ENCODE measurements at places on chromosomes 3 and 15.

GRCh38 chr3:153679714-153680113, 441.5 kb upstream of the ARHGEF26 start:
- no peak for DNase-seq

DNA sequence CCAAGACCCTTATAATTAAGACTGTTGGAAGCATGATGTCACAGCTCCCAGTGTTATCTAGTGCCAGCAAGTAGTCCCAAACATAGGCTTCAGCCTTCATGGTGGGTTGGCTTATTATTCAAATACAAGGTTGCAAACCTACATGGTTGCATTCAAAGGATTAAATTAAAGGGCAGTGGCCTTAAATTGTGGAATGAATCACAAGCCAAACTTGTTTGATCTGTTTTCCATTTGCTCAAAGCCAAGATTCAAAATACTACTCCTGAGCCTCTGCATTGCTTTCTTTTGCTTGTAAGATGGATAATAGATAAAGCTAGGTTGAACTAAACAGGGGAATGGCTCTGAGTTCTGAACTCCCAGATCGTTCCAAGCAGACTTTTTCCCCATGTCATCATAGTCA, 52.4 kb upstream of the GNB4 start:
- no peak for DNase-seq

GRCh38 chr3:9390265-9390888, 7.0 kb upstream of the SETD5 start:
- DNase-seq = no peak

- no peak for DNase-seq
Measured at GRCh38 chr3:159855599-159856346, 132.9 kb upstream of the IL12A start.

- no peak for DNase-seq
Measured at GRCh38 chr3:126258670-126259069, 78.3 kb upstream of the ALDH1L1 start.

DNA sequence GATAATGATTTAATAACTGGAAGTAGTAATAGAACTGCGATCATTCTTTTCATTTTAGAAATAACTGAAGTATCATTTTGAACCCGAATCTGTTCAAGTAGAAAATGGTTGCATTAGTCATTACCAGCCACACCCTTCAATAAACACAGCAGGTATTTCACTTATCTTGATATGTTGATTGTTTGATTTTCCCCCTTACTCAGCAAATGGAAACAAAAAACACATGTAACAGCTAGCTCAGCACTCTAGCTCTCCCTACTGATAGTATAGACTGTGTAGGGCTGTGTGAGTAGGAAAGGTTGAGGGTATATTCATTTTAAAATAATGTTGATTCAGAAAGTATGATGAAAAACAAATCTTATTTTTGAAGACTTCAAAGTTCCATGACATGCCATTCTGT, 1.1 kb upstream of the GPR149 start:
- DNase-seq = no peak

DNA sequence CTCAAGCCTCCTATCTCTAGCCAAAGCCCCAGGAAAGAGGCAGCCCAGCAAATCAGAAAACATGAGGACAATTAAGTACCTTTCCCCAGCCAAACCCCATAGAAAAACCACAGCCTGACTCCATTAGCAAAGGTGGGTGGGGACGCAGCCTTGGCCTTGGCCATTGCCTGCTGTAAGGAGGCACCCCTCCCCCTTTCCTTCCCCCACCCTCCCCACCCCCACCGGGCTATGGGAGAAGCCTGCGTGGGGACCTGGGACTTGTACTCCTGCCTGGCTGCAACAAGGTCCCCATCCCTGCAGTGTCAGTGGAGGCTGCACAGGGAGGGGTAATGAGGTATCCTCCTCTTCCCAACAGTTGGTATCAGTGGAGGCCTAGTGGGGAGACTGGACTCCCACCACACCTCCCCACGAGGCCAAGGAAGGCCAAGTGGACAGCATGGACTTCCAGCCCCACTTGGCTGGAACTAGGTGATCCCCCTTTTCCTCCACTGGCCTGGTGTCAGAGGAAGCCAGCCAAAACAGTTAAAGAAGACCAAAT, 20.5 kb downstream of the PRR23E start:
- DNase-seq = peak; percentile 57

DNA sequence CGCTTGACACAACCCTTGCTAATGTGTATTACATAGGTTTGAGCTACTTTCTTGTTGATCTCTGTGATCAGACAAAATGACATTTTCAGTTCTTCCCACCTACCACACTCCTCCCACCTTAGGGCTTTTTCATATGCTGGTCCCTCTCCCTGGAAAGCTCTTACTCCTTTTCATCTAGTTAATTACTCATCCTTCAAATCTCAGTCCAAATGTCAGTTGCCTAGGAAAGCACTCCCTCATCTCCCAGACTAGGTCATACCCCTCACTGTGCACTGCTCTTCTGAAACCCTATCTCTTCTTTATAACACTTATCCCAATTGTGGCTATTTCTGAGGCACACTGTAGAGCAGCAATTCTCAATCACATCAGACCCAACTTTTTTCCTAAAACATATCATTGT, 7.3 kb downstream of the ZNF106 start:
- no peak for DNase-seq

DNA sequence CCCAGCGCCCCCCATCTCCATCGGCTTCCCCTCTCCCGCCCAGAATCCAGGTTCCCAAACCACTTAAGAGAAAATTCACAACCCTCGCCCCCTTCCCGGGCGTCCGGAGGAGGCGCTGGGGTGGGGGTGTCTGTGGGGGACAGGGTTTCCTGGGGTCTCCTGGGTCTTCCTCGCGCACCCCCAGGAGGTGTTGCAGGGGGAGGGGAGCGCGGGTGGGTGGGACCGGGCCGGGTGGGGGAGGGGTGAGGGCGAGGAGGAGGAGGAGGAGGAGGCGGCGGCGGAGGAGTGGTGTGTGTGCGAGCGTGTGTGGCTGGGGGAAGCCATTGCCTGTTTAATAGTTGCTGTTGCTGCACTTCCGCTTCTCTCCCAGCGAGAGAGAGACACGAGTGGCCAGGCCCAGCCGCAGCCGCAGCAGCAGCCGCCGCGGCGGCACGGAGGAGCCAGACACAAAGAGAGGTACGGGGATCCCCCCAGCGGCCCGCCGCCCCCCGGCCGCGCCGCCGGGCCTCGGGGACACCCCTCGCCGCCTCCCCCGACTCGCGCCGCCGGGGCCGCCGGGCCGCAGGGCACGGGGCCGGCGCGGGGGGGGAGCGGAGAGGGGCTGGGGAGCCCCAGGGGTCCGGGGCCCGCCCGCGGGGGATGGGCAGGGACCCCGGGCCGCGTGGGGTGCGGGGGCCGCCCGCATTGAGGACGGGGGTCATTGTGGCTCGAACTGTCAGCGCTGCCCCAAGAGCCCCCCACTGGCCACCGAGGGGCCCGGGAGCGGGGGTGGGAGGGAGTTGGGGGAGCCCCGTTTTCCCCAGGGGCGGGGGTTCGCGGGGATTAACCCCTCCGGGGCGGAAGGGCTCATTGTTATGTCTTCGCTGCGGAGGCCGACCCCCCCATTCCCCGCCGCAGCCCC, at the start of gene UBE2E1:
TSS of gene UBE2E1 (plus strand) at position 323 of the 901 bp plus-strand sequence. CDS start 1,315 bp downstream, outside the sequence.
- DNase-seq = no peak

DNA sequence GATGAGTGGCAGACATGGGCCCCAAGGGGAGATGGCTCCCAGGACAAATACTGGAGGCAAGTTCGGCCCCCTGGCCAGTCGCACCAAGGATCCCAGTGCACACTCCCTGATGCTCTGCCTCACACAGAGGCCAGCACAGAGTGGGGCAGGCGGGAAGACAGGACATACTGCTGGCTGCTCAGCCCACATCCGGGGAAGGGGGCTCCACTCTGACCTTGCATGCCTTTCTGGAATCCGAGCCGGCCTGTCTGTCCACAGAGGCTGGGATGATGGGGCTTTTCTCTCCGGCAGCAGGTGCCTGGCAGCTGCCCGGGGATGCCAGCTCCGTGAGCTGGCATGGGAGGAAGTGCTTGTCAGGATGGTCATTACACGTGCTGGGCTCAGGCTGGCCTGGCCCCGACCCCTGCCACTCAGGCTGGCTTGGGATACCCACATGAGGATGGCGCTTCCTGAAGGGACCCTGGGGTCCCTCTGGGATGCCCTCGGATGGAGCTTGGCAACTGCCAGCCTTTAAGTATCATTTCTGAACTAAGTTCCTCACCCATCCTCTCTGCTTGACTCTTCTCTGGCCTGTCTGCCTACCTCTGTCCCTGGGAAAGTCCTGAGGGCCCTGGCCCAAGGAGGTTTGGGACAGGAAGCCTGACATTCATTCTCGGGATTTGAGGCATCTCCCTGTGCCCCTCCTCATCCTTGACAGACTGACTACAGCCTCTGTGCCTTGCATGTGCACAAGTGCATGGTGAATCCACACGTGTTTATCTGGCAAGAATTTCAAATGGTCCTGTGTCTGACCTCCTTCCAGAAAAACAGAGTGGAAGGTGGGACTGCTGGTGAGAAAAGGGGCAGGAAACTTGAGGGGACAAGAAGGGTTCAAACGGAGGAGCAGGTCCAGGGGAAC, 46.5 kb downstream of the EXOG start:
- peak; percentile 81 for DNase-seq

DNA sequence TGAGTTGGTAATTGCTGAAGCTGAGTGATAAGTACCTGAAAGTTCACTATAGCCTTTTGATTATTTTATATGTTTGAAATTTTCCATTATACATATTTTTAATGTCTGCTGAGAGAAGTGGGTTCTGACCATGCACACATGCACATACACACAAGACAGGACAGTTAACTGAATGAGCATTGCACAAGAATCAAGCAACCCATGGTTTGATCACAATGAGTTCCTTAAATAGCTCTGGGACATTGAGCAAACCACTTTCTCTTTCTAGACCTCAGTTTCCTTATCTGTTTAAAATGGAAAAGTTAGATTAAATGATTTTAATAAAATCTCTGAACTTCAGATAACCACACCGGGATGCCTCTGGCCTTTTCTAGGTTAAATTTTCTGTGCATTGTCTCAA, 26.7 kb downstream of the SNTN start:
- DNase-seq = no peak

- DNase-seq = no peak
Measured at GRCh38 chr15:100623301-100623700, 20.9 kb downstream of the ASB7 start.
